Stimulated activated CD4-positive, alpha-beta T cell treated with anti-CD3 and anti-CD28 coated beads, Interleukin-12 subunit alpha, Interleukin-12 subunit beta, amount 100 ng/mL, for 48 hours (primary cell): ENCODE measurements at places on chromosomes 1 and 21.

GRCh38 chr1:21385022-21385421, 54.9 kb upstream of the NBPF3 start:
- DNase-seq: no peak

- DNase-seq: no peak
Observed at GRCh38 chr1:227798078-227798802, 17.2 kb upstream of the PRSS38 start.

GRCh38 chr1:180926164-180926981, 13.7 kb downstream of the KIAA1614 start:
- no peak for DNase-seq

GRCh38 chr1:179369751-179370341, 4.1 kb downstream of the AXDND1 start:
- peak; percentile 34 for DNase-seq

DNA sequence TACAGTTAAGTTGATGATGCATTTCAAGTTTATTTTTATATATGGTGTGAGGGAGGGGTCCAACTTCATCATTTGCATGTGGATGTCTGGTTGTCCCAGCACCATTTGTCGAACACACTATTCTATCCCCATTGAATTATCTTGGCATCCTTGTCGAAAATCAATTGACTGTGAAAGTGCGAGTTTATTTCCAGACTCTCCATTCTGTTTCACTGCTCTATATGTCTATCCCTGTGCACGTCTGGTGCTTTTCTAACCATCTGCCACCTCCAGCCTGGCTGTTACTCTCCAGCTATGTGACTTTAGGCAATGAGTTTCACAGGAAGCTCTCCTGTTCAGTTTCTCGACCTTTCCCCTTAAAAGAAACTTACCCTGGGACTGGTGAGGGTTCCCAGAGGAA, 137.1 kb upstream of the KLHDC7A start:
- no peak for DNase-seq

DNA sequence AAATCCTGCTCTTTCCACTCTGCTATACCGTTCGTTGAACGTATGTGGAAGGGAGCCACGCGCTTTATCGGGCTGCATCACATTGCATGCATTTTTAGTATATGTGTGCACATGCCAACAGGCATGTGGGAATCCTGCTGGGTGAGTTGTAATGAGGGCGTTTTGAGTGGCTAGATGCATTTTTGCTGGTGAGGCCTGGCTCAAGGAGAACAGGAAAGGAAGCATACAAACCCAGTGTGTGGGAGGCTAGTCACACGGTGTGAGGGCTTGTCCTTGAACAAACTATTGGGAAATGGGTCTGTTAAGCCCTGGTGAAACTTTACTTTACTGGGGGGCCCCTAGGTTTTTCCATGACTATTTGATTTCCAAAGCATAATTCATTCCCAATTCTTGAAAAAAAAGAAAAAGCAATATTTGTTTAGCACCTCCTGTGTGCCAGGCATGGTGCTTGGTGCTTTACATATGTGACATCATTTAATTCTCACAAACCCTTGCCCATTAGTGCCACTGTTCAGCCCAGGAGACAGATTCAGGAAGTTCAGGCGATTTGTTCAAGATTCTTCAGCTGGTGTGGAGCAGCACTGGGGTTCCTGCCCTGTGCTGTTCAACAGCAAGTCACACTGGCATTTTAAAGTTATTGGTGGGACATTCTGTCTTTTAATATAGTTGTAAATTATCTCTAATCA, 25.6 kb upstream of the JUN start:
- DNase-seq: no peak

GRCh38 chr1:161242313-161242712, 4.3 kb upstream of the NR1I3 start:
- no peak for DNase-seq

GRCh38 chr21:39379986-39380891, 31.4 kb upstream of the HMGN1 start:
- peak; percentile 88 for DNase-seq

- DNase-seq: no peak
Observed at GRCh38 chr1:221711063-221711577, 30.8 kb downstream of the DUSP10 start.

- DNase-seq: no peak
Observed at GRCh38 chr1:92105546-92106081, 25.5 kb downstream of the BTBD8 start.

- DNase-seq: no peak
Observed at GRCh38 chr21:35924714-35925301, 135.5 kb downstream of the SETD4 start.

- no peak for DNase-seq
Observed at GRCh38 chr1:198498881-198499280, 41.6 kb downstream of the ATP6V1G3 start.

DNA sequence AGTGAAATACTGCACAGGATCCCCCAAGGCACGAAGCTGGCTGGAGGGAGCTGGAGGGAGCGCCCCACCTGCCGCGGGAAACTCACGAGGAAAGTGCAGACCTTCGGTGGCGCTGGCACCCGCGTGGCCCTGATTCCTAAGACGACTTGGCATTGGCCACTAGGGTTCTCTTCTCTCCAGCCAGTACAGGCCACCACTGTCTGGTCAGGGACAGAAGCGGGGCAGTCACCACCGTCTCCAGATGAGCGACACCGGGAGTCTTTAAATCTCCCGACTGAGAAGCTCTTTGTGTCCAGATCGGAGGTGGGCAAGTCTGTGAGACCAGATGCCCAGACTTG, 19.2 kb upstream of the CHIA start:
- no peak for DNase-seq

- no peak for DNase-seq
Observed at GRCh38 chr1:200228081-200228480, 181.8 kb downstream of the ZNF281 start.

DNA sequence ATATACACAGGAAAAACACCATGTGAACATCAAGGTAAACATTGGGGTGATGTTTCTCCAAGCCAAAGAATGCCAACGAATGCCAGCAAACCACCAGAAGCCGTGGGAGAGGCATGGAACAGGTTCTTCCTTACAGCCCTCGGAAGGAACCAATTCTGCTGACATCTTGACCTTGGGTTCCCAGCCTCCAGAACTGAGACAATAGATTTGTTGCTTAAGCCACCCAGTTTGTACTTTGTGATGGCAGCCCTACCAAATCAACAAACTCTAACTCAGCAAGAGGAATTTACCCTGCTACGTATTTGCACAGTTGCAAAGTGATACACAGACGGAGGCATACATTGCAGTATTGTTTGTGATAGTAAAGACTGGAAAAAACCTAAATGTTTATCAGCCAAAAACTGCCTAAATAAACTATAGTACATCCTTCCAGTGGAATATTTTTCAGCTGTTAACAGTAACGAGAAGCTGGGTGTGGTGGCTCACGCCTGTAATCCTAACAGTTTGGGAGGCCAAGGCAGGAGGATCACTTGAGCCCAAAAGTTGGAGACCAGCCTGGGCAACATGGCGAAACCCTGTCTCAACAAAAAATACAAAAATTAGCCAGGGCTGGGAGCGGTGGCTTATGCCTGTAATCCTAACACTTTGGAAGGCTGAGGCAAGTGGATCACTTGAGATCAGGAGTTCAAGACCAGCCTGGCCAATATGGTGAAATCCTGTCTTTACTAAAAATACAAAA, 12.5 kb upstream of the ZC3H12A start:
- no peak for DNase-seq

- DNase-seq: no peak
Observed at GRCh38 chr1:62796221-62796620, 12.3 kb downstream of the ATG4C start.

GRCh38 chr1:233337505-233337904, 10.0 kb downstream of the MAP3K21 start:
- DNase-seq: no peak

DNA sequence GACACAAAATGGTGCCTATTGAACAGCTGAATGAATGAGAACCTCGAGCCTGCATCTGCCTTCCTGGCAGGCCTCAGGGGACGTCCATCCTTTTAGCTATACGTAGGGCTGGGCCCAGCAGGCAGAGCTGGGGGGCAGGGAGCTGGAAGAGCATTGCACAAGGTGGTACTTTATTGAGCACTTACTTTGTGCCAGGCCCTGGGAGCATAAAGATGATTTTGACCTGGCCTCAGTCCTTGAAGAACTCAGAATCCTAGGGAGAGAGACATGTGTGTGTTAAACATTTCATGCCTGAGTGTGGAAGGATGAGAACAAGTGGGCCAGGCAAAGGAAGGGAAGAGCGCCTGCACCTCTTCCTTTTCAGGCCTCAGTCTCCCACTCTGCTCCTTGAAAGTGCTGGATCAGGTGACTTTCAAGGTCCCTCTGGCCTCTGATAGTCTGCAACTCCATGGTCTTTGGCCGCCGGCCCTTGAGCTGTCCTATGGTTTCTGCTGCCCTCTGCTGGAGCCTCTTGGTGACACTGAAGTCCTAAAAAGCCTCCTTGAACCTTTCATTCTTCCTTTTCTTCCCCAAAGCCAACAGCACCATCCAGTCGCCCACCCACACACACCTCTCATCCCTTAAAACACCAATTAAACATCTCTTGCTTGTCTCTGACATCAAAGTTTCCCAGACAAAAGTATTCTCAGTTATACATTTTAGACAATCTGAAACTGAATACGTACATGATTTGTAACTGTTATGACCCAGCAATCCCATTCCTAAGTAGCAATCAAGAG, 3.5 kb upstream of the PEAR1 start:
- peak; percentile 28 for DNase-seq

GRCh38 chr1:39981945-39982344, 27.0 kb downstream of the MFSD2A start:
- no peak for DNase-seq

DNA sequence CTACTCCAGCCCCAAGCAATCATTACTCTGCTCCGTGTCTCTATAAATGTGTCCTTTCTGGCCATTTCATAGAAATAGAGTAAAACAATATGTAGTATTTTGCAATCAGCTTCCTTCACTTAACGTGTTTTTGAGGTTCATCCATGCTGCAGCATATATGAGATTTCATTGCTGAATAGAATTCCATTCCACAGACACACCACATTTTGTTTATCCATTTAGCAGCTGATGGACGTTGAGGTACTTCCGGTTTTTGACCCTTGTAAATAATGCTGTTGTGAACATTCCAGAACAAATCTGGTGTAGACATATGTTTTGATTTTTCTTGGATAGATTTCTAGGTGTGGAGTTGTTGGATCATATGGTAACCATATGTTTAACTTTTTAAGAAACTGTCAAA, 30.7 kb downstream of the ADAM30 start:
- DNase-seq: no peak

GRCh38 chr1:179002552-179003345, 22.9 kb upstream of the FAM20B start:
- peak; percentile 35 for DNase-seq

GRCh38 chr1:245798349-245798711, 643.5 kb downstream of the KIF26B start:
- DNase-seq: no peak

- no peak for DNase-seq
Observed at GRCh38 chr21:26844258-26845065, 747 bp downstream of the ADAMTS1 start.

DNA sequence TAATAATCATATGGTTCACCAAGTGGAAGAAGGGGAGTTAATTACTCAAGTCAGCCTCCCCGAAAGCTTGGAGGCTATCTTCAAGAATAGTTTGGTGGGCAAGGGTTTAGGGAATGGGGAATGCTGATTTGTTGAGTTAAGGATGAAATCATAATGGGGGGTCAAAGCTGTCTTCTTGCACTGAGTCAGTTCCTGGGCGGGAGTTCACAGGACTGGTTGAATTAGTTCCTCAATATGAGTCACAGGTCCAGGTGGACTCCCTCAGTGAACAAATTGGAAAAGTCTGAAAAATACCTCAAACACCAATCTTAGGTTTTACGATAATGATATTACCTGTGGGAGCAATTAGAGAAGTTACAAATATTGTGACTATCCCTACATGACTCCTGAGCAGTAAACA, 115.2 kb upstream of the COA6 start:
- DNase-seq: no peak

- no peak for DNase-seq
Observed at GRCh38 chr1:165696625-165697100, 1.7 kb downstream of the ALDH9A1 start.

DNA sequence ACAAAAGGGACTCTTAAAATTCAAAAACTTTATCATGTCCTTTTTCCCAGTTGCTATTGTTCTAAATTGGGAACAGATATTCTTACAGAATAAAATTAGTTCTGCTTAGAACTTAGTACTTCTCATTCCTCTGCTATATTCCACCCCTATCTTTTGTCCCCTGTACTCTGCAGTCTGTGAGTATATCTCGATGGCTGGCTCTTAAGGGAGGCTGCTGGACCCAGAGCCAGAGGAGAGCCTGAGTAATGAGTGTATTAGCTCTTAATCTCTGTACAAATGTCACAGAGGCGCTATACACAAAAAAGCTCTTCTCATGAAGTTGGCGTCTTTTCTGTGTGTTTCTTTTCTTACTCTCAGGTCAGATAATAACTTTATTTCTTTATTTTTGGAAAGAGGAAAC, 423.4 kb downstream of the ZP4 start:
- DNase-seq: no peak

- DNase-seq: no peak
Observed at GRCh38 chr1:67980028-67980427, 70.4 kb downstream of the DIRAS3 start.

DNA sequence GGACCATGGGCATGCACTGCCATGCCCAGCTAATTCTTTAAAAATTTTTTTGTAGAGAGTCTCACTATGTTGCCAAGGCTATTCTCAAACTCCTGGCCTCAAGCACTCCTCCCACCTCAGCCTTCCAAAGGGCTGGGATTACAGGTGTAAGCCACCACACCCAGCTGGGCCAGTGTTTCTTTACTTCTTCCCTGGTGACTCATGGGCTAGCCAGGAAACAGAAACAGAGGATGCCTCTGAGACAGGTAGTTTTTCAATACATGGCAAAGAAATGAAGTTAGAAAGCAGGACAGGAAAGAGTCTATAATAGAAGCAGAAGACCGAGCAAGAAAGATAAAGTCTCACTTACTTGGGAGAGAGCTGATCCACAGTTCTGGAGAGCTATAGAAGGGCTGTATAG, 7.6 kb upstream of the C1orf74 start:
- no peak for DNase-seq

- peak; percentile 6 for DNase-seq
Observed at GRCh38 chr1:233113009-233113879, 162.8 kb downstream of the NTPCR start.

- no peak for DNase-seq
Observed at GRCh38 chr1:78092643-78093042, 46.9 kb downstream of the GIPC2 start.

- DNase-seq: no peak
Observed at GRCh38 chr1:60727552-60727951, 354.8 kb upstream of the NFIA start.

- DNase-seq: no peak
Observed at GRCh38 chr1:76547916-76548315, 319.4 kb upstream of the ST6GALNAC5 start.

- DNase-seq: no peak
Observed at GRCh38 chr21:28693476-28693875, 299.2 kb downstream of the LTN1 start.

- DNase-seq: no peak
Observed at GRCh38 chr1:65772607-65773006, 20.1 kb upstream of the PDE4B start.

GRCh38 chr1:39895731-39896480, 5.8 kb downstream of the MYCL start:
- DNase-seq: no peak
